ENCODE measurements at places on chromosomes 12 and 14.

DNA sequence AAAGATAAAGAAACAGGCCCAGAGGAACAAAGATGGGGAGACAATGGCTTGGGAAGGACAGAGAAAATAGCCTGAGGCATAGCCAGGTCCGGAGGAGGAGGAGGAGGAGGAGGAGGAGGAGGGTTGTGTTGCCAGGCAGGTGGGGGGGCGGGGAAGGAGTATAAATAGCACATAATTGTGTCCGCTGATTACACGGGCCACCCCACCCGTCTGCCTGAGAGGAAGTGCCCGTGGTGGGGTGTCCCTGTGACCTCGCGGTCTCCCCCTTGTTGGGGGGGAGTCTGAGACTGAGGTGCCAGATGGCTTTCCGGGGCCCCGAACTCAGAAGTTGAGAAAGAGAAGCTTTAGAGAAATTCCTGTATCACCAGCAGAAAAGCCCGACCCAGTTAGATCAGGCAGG lies 1.9 kb upstream of the SP7 start:
- DNase-seq = no peak

DNA sequence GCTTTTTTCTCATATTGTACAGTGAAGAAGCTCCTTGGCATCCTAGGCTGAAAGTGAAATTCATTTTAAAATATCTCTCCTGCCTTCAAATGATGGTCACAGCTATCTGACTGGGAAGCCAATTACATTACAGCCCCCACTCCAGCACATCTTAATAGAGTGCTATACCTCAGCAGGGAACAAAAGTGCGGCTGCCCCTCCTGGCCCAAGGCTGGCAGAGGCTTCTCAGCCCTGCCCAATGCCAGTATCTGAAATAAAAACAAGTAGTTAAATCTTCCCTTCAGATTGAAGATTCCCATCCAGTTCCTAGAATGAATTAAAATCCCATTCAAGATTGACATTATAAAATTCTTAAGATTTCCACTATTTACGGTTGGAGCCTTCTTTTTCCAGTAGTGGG lies 54.9 kb upstream of the GNG2 start:
- no peak for DNase-seq

GRCh38 chr12:56189918-56190694 lies 823 bp upstream of the SMARCC2 start:
- peak; percentile 76 for DNase-seq

GRCh38 chr14:75452324-75452723 lies 24.5 kb downstream of the JDP2 start:
- DNase-seq = no peak

DNA sequence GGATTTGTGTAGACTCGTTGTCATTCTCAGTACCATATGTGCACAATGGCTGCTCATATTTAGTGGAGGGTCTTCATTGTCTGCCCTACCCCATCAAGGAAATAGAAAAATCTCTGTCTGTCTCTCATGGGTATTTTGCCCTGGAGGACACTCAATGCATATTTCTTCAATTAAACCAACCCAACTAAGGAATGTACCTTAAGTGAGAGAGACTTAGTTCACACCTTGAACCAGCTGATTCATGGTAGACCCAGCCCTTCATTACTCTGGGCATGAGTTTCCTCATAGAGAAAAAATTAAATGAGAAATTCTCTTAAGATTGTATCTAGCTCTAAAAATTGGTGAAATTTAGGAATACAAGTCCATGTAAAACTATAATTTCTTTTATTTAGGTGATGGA lies 107.1 kb upstream of the PLEKHG7 start:
- DNase-seq = no peak

DNA sequence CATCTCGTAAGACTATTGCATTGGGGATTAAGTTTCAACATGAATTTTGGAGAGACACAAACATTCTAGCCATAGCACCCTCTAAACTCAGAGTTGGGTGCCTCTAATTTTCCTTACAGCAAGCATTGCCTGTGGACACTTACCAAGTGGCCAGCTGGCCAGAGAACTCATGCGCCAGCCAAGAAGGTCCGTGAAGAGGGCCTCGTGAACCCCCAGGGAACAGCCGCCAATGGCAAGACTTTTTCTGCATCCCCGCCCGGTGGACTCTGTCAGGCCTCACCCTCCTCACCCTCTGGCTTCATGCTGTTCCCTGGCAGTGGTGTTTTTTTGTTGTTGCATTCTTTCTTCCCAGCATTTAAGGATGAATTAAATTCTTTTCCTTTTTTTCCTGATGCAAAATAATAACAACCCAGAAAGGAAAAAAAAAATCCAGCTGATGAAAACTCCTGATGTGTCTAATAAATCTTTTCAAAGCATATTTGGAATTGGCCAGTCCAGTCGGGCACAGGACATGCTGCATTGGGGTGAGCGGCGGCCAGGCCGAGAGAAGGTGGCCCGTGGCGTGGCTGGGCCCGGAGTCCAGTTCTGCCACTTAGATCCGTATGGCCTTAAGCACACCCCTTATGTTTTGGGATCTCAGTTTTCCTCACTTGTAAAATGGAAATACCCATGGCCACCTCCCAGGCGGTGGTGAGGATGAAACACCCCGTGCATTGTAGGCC lies 191.9 kb upstream of the DIO3 start:
- DNase-seq = no peak

- no peak for DNase-seq
Measured at GRCh38 chr14:59330455-59330854, 134.7 kb downstream of the GPR135 start.

DNA sequence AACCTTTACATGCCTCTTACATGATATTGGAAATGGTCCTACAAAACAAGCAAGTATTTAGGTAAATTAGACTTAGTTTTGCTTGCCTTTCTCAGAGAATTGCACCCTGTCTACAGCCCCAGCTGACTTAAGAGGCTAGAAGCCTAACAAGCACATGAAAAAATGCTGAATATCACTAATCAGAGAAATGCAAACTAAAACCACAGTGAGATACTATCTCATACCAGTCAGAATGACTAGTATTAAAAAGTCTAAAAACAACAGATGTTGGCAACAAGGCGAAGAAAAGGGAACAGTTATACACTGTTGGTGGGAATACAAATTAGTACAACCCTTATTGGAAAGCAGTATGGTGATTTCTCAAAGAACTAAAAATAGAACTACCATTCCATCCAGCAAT lies 103.8 kb downstream of the EGLN3 start:
- no peak for DNase-seq

GRCh38 chr14:88521818-88522217 lies 33.0 kb downstream of the PTPN21 start:
- no peak for DNase-seq

DNA sequence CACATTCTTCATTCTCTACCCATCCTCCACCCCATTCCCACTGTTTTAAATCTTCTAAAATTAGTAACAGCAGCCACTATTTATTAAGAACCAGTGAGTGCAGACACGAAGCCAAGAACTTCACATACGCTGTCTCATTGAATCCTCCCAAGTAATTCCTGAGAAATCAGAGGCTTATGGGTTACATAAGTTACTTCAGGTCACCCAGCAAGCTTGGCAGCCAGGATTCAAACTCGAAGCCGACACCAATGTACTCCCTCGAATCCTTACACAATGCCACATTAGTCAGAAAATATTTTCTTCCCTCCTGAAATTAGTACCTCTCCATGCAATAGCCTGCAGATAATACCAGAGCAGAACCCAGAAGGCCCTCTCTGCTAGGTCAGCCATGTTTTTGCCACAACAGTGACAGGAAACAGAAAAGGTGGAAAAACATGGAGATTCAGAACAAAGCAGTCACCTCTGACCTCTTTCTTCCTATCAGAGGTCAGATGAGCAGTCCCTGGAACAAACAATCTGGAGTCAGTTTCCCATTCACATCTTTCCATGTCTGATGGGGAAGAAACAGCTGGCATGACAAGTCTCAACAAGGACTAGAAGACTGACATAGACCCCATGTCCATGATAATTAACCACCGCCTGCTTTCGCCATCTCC lies 16.4 kb downstream of the NID2 start:
- no peak for DNase-seq

- no peak for DNase-seq
Measured at GRCh38 chr12:3044141-3044630, 33.0 kb upstream of the TSPAN9 start.

DNA sequence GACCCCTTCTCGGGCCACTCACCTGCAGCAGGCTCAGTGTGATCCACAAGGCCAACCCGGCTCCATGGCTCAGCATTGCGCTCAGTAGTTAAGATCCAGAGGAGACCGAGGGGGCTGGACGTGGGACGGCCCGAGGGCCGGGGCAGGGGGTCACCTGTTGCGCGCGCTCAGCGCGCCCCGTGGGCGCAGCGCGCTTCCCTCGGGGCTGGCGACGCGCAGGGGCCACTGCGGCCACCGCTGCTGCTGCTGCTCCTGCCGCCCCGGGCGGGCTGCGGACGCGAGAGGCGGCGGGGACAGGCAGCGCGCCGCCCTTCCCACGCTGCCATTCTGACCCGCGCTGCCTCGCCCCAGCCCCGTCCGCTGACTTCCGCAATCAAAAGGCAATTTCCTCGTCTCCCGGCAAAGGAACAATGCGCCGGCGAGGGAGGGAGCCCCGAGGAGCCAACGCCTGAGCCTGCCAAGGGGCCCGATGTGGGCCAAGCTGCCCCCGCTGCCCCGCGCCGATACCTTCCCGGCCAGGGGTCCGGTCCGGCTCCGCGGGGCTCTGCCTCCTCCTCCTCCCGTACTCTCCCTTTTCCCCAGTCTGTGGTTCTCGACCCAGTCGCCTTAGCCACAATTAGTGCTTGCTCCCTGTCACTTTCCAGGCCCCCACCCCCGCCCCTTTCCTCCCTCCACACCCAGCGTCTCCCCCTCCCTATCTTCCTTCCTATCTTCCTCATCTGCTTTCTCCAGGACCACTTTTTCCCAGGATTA lies 27.3 kb downstream of the PTPRB start:
- no peak for DNase-seq

DNA sequence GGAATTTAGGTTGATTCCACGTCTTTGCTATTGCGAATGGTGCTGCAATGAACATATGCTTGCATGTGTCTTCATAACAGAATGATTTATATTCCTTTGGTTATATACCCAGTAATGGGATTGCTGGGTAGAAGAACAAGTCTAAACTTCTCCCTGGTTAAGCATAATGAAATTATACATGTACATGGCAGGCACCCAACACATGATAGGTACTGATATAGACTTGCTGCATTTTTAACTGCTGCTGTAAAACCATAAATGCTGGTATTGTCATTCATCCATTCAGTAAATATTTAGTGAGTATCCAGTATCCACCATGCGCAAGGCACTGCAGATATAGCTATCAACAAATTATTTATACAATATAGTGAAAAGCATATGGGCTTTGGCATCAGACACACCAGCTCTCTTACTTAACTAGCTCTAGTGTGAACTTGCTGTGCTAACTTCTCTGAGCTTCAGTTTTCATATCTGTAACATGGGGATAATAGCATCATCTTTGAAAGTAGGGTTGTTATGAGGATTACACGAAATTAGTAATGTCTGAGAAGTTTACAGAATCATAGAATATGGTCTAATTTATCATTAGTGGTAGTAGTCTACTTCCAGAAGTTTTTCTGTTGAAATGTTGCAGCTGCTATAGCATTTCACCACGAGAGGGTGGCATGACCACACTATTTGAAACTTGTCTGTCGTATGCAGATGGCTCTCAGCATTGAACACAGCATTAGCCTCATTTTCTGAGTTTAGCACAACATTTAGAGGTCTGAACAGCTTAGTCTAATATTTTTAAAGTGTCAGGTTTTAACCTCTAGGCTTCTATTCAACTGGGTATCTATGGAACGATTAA lies 32.0 kb upstream of the SEL1L start:
- no peak for DNase-seq

DNA sequence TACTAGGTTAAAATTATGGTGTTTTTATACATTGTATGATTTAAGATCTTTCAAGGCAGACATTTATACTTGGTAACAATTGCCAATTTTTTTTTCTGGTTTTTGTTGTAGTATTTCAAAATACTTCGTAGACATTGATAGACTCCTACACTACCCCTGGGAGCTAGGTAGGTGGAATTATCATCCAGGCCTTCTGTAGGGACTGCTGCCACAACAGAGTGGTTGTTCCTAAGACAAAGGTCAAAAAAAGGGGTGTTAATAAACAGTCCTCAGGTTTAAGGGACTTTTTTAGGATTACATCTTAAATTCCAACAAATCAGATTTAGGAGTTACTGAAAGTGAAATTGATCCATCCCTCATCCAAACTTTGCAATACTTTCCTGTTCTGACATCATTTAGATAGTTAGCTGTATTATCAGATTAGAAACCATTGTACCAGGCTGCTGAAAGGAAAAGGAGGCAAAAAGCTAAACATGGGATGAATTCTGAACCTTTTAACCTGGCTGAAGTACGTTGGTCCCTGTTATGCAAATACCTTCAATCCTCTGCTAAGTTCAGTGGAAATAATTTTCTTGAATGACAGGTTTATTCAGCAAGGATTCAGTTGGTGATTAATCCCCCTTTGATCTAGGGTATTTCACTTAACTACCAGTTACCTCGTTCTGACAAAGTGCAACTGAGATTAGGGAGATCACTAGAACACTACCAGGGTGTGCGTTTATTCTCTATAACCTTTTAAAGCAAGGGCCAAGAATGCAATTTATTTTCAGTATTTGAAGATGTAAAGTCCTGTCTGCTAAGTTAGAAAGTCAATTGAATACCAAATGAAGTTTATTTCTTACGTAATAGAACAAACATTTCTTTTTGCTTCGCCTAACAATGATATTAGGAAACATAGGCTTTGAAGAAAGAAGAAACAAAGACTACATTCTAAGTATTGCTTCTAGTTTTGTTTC lies 23.2 kb downstream of the AP5M1 start:
- DNase-seq = no peak

DNA sequence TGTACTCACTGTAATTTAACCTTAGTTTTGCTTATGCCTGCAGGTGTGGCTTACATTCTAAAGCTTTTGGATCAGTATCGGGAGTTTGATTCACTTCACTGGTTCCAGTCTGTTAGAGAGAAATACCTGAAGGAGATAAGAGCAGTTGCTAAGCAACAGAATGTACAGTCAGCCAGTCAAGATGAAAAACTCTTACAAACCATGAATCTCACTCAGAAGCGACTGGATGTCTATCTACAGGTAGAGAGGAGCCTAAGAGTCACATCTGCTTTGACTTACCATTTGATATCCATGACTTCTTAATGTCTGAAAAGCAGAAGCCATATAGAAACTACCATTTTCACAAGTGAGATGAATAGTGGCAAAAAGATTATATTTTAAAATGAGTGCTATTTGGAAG lies 56.5 kb downstream of the WASHC4 start:
- no peak for DNase-seq

DNA sequence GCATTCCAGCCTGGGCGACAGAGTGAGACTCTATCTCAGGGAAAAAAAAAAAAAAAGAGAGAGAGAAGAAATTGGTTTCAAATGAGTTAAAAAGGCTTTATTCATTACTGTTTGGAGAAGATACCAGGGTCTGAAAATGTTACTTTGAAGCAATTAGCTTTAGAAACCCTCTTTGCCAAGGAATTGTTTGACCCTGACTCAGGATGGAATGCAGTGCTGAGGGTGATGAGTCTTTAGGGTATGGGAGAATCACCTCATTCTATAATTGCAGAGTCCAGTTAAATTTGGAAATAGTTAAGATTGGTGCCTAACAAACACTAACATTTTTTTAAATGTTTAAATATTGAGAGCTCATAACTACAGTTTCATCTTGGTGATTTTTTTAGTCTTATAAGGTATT lies 13.3 kb downstream of the RAP1B start:
- DNase-seq = no peak
